ENCODE measurements at places on chromosomes 1 and 21. TPM values are rescaled to one million over a fixed set of nuclear protein-coding genes. Genes with fewer than 3 reads are reported as not detected.

- DNase-seq, result no peak
Measured at GRCh38 chr1:95257758-95258157, 23.7 kb downstream of the RWDD3 start.

The REN gene
- total RNA-seq, result 0.15 TPM

- no peak for DNase-seq
Measured at GRCh38 chr1:206059355-206059915, 6.5 kb downstream of the RHEX start.

The PRAMEF11 gene
- total RNA-seq, result not detected

DNA sequence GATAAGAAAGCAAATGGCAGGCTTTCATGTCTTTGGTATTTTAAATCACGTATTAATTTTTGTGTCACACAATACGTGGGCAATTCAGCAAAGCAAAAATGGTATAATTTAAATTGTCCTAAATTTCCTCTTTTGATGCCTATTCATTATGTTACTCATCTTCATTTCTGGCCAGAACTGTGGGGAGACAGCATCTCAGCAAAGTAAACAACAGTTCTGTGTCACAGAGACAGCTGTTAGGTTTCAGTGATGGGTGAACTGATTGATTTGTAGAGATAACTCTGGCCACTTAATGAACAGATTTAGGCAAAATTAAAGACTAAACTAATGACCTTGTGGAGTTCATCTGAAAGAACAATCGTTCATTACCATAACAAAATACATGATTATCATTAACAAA, 49.2 kb downstream of the FH start:
- DNase-seq, result no peak

DNA sequence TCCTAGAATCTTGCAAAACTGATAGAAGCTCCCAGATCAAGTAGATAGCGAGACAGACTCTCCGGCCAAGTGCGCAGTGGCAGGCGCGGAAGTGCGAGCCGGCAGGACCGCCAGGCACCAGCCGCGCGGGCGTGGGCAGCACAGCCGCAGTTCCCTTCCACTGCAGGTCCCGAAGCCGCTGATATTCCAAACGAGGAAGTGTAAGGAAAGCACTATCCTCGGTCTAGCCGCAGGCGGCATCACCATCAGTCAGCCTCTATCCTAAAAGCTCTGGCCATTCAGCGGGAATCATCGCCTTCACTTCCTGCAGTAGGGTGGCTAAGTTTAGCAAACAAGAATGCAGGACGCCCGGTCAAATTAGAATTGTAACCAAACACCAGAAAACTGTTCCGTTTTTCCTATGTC, 710 bp downstream of the GLRX2 start:
- DNase-seq, result peak; percentile 52
